ENCODE measurements at places on chromosomes 7 and 10.

- DNase-seq = no peak
These were observed 498.6 kb downstream of the GLRX3 start for GRCh38 chr10:130634816-130635215.

- no peak for DNase-seq
These were observed 42.6 kb upstream of the MYL10 start for GRCh38 chr7:101671371-101672356.

GRCh38 chr10:26093229-26093628, 123.3 kb upstream of the GAD2 start:
- DNase-seq = no peak

- no peak for DNase-seq
These were observed 61.7 kb downstream of the MAP3K8 start for GRCh38 chr10:30495687-30496086.

- no peak for DNase-seq
These were observed 320.2 kb downstream of the ELMO1 start for GRCh38 chr7:37128327-37129034.

DNA sequence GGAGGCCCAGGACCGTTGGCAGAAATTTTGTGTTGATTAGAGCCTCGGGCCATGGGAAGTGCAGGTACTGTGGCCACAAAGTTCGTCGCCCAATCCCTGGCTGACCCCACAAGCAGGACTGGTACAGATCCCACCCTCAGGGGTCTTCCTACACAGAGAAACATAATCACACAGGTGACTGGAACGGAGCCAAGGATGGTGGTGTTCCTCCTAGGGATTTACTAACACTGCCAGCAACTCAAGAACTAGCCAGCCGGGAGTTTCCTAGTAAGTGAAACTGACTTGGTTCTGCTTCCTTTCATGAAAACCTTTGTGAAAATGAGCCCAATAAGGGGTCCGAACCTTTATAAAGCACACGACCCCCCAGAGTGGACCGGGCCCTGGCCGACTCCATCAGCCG, 5.7 kb downstream of the CUX1 start:
- DNase-seq = no peak

DNA sequence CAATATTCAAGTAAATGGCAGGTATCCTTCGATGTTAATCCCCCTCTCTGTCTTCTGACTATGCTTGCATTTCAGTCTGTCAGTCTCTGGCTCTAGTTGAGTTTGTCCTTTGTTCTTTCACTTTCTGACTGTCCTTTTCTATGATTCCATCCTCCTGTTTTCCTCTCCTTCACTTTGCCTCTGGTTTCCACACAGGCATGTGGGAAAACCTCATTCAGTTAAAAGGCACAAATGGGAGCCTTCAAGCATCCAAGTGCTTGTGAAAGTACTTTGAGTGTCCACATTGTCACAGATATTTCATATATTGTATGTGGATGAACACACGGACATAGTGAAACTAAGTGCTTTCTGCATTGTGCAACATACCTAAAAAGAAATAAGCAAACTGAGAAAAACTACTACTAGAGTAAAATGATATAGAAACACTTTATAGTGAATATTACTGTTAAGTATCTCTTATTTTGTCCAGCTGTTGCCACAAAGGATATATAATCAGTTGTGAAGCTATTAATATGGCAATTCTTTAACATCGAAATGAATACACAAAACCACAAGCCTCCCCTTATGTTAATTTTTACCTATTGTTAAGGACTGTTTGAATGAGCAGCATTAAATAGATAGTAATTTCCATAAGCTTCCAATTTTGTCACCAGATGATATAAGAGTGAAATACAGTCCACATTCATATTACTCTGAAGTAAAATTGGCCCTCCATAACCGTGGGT, 71.7 kb downstream of the NRBF2 start:
- DNase-seq = no peak

Measured in activated CD8-positive, alpha-beta memory T cell treated with anti-CD3 and anti-CD28 coated beads for 1 hour (primary cell).